ENCODE measurements at places on chromosomes 3 and 15.

DNA sequence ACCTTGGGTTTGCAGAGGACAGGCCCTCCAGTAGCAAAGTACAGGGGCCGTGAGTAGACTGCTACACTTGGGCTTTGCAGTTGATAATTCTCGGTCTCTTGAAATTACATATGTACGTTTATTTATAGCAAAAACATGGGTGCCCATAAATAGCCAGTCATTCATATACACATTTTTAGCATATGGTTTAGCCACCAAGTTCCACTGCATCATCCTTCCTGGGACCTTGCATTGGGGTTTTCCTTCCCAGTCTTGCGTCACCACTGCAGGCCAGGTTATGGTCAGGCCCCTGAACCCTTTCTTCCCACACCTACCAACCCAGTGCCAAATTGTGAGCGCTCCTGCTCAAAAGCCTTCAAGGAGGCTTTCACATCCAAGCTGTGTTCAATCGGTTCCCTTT is 12.7 kb downstream of the KLHL25 start:
- no peak for DNase-seq

DNA sequence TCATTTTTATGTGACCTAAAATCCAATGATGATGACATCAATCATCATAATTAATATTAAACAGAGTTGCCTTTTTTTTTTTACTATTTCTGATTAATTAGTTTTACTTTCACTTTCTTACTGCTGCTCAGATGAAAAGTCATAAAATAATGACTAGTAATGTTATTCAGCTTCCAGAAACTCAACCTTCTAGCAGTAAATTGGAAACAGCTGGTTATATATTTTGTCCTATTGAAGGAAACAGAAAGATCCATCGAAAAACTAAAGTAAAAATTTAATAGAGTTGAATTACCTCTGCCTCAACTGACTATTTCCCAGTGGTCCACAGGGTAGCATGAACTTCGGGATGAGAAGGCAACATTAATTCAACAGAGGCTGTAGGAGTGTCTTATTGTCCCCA is 107.1 kb upstream of the PTX3 start:
- DNase-seq, result no peak

GRCh38 chr3:178369006-178369405 is 167.2 kb upstream of the KCNMB2 start:
- no peak for DNase-seq

DNA sequence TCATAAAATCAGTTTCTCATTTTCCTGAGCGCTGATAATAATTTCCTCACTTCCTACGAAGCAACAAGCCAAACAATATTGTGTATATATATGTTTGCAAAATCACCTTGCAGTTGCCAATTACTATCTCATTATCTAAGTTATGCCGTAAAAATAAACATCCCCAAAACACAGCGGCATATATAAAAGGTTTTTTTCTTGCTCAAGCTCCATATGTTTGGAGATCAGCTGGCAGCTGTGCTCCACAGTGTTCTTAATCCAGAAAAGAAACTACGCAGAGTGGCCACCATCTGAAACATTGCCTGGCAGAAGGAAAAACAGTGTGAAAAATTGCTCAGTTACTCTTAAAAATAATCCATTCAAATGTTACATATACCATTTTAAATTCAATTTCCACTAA is 951.4 kb downstream of the PLOD2 start:
- no peak for DNase-seq

DNA sequence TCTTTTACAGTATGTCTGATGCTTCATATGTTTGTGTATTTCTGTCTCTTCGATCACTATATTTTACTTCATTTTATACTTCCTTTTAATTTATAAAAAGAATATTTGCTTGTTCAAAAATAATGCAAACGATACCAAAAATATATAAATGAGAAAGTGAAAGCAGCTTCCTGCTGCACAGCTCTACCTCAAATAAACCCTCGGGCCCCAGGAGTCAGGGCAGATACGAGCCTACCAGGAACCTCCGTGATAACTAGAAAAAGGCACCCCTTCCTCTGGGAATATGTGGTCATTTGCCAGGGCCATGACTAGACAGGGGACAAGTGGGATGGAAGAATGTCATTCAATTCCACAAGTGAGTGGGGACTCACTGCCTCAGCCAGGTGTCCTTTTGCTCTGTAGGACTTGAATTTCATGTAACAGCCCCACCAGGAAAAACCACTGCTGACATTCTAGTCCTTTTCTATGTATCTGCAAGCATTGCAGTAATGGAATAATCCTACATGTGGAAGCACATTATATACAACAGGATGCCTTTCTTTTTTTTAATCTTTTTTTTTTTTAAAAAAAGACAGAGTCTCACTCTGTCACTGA is 133.3 kb downstream of the SUCLG2 start:
- DNase-seq, result no peak

- no peak for DNase-seq
Observed at GRCh38 chr3:182735672-182736071, 57.6 kb upstream of the ATP11B start.

- no peak for DNase-seq
Observed at GRCh38 chr15:56919609-56920366, 1.3 kb downstream of the TCF12 start.

Measured in stimulated activated CD4-positive, alpha-beta T cell treated with anti-CD3 and anti-CD28 coated beads, Interleukin-4, amount 100 ng/mL, for 4 hours (primary cell).